T47D (cell line): ENCODE measurements at places on chromosomes 16 and 17.

DNA sequence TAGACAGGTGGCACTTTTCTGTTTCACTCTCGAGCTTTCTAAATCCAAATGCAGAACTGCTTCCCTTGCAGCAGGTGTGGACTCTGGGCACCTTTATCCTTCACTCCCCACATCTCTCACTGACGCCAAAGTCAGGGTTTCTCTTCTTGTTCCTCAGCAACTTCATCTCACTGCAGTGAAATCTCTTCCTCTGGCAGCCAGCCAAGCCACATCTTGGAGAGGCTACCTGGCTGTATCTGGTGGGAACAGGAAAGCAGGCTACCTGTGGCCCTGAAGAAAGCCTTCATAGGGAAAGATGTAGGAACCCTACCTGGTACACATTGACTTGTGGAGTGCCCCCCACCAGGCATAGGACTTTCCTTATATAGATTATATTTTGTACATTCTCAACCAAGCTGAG is 159.1 kb downstream of the UTP18 start:
- no peak for DNase-seq

- DNase-seq = peak; percentile 69
Measured at GRCh38 chr17:19533718-19534561, at the start of gene SLC47A1. Gene SLC47A1, plus strand, starts transcription at chr17:19533854. Its CDS starts 86 bp downstream, at chr17:19533940.

DNA sequence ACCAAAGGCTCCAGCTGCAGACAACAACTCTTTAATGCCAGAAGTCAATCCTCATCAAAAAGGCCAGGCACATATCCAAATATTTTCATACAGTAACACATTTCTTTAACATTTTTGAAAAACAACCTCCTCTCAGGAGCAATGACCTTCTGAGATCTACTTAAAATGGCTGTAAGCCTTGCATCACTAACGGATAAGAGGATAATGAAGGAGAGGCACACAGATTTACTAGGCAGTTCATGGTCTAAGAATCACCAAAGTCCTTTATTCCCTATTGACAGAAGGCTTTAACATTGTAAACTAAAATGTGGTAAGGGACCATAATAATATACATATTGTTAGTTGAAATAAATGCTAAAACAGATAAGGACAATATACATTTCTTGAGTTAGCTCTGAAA is 114.7 kb downstream of the USP32 start:
- no peak for DNase-seq

DNA sequence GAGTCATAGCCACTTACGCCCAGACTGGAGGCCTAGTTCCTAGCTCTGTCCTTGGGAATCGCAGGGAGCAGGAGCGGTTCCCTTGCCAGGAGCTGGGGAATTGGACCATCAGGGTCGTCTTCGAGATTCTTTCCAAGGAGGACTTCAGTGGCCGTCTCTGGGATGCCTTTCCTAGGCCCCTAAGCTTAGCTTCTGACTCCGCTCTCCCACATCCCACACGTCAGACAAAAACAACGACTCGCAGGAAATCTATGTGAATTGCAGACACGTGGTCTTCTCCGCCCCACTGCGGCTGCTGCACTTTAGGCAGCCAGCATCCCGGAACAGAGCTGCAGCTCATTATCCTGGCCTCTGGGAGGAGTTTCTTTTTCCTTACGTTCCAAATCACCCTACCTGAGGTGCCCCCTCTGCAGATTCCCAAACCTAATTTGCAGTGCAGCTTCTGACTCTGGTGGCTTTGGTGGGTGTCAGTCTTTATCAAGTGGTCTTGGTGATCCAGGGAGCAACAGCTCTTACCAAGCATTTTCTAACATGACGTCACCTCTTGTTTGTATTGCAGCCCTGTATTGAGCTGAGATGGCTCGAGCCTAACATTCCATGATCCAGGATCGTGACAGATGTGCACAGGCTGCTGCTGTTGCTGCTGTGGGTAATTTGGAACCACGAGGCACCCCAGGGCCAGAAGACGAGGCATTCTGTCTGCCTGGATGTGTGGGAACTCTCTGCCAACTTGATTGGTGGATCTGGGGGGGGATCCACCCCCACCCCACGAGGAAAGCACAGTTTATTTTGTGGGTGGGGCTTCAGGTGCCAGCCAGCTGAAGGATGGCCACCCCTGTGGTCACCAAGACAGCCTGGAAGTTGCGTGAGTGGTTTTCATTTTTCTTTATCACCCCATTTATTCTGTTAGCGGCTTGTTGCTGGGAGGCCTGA is 1.1 kb downstream of the KATNB1 start:
- DNase-seq = peak; percentile 35

DNA sequence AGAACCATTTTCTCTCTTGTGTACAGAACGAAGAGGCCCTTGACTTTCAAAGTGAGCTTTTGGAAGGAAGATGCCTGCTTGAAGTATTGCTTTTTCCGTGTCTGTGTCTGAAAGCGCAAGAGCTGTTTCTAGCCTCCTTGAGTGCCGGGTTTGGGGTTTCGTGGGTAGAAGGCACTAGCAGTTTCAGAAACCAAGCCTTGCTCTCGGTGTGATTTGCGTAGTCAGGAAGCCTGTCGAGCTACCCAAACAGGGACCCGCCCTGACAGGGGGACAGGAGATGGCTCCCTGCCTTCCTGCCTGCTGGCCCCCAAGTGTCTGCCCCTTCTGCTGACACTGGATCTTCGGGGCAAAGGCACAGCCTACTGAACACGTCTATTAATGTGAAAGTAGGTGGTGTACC is 322.0 kb downstream of the MAF start:
- no peak for DNase-seq

DNA sequence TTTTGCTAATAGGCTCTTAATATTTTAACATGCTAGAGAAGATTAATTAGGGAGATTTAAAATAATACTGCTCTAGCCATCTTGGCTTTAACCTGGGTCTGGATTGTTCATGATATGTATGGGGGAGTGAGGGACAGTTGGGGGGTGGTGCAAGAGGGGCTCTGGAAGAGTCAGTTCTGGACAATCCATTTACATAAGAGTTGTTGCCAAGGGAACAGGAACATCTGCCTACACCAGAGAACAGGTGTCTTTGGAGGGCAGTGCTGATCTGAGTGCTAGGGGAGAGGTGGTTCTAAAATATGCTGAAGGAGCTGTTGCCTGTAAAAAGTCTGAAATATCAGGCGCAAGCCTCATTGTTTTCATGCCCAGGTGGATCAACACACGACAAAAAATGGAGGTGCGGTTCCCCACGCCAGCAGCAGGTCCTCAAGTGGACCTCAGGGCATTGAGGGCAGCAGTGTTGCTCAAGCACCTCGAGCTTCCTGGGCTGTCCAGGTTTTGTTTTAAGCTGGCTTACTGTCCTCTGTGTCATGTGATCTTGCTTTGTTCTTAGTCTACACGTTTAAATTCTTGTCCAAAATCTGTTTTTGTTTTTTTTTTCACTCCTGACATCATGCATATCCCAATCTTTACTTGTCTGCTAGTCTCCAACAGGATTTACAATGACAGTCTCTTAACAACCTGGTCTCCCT is 25.4 kb upstream of the WSB1 start:
- no peak for DNase-seq

DNA sequence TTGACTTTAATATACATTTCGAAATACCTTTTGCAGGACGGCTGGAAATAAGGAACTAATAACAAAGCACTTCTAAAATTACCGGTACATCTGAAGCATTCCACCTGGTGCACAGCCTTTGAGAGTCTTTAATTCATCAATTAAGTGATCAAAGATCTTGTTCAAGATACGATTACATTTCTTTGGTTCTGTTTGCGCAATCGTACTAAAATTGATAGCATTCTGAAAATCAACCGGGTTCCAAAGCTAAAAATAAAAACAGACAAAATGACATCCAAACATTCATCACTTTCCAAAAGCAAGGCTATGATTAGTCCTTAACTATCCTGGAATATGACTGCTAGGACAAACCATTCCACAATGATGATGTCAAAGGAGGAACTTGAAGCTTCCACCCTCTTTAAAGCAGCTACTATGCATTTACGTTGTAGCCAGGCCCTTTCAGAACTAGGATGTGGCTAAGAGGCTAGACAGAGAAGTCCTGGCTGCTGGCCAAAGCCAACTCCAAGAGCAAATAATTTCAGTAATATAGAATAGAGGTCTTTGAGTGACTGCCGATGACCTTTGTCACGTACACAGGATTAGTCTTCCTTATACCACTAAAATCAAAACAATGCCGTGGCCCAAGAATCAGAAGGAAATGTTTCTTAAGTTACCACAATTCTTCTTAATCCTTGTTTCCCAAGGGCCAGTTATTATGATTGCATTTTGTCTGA is 299.8 kb upstream of the PSMD7 start:
- DNase-seq = no peak

DNA sequence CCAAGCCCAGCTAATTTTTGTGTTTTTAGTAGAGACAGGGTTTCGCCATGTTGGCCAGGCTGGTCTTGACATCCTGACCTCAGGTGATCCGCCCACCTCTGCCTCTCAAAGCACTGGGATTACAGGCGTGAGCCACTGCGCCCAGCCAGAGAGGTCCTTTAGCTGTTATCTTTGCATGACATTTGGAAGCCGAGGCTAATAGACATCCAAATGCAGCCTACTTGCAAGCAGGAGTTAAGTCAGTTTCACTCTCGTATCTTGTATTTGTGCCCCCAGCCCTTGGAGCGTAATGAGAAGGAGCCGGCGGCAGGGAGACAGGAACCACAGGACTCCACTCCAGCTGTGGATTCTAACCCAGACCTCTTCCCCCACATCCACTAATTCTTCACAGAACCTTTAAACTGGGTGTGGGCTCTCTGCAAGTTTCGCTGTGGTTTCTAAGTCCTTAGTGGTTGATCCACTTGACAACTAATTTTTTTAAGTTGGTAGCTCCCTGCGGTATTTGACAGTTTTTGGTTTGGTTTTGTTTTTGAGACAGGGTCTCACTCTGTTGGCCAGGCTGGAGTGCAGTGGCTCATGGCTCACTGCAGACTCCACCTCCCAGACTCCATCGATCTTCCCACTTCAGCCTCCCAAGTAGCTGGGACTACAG is 3.1 kb upstream of the CYTH1 start:
- DNase-seq = no peak

DNA sequence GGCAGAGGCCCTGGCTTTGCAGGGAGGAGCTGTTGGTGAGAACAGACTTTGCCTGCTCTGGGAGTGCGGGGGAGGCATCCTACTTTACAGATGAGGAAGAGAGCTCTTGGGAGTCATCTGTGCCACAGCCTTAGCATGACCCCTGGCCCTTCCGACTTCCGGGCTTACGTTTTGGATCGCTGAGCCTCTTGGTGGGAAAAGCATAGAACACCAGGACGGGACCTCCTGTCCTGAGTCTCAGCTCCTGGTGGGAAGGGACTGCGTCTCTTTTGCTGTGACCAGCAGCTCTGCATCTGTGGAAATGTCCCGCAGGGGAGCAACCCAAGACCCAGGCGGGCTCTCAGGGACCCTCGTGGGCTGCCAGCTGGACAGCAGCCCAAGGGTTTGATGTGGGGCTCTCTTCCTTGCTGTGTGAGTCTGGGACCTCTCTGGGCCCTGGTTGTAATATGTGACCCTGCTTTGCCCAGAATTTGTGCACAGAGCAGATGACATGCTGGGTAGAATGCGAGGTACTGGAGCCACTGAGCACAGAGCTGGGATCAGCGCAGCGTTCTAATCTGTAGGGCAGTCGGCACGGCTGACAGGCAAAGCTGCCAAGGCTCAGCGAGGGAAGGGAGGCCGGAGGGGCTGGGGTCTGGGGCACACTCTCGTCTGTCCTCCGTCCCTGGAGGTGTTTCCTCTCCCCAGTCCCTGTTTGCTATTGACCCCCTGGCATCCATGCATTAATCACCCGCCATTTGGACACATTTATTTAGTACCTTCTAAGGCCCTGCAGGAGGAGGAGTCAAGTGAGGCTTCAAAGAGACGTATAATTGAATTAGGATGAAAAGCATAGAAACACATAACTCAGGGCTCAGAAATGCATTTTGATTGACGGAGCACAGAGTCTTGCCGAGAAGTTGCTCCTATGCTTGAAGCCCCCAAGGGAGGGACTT is 64.0 kb downstream of the NT5M start:
- no peak for DNase-seq

GRCh38 chr17:9402590-9403199 is 172.9 kb downstream of the STX8 start:
- peak; percentile 75 for DNase-seq

- no peak for DNase-seq
Measured at GRCh38 chr17:79131274-79131635, 56.6 kb downstream of the ENGASE start.

GRCh38 chr17:50829332-50829731 is 6.1 kb upstream of the WFIKKN2 start:
- DNase-seq = no peak

GRCh38 chr16:61797296-61797795 is 238.9 kb downstream of the CDH8 start:
- no peak for DNase-seq

- no peak for DNase-seq
Measured at GRCh38 chr17:66990047-66990446, 25.5 kb downstream of the CACNG4 start.

- no peak for DNase-seq
Measured at GRCh38 chr17:81888105-81888987, 3.0 kb downstream of the ALYREF start.
